ENCODE measurements at places on chromosomes 2 and 18. TPM values are rescaled to one million over a fixed set of nuclear protein-coding genes. Genes with fewer than 3 reads are reported as not detected.

The NT5DC4 gene
- total RNA-seq, result not detected

The SLC19A3 gene
- total RNA-seq, result 0.40 TPM

The UBR3 gene
- total RNA-seq, result 45.4 TPM

The RUFY4 gene
- not detected for total RNA-seq

The RAB11FIP5 gene
- 52.2 TPM for total RNA-seq

The RGPD3 gene
- total RNA-seq, result 0.13 TPM

Data from aortic smooth muscle cell (primary cell).